ENCODE measurements at places on chromosomes 11 and 22. TPM values are rescaled to one million over a fixed set of nuclear protein-coding genes. Genes with fewer than 3 reads are reported as not detected.

OTOG gene
- total RNA-seq = not detected

CFAP300 gene
- total RNA-seq = not detected

APOC3 gene
- not detected for total RNA-seq

MMP13 gene
- not detected for total RNA-seq

Measured in CD4-positive, alpha-beta memory T cell (primary cell).